Type B pancreatic cell (in vitro differentiated cells): ENCODE measurements at places on chromosomes 3 and 15.

DNA sequence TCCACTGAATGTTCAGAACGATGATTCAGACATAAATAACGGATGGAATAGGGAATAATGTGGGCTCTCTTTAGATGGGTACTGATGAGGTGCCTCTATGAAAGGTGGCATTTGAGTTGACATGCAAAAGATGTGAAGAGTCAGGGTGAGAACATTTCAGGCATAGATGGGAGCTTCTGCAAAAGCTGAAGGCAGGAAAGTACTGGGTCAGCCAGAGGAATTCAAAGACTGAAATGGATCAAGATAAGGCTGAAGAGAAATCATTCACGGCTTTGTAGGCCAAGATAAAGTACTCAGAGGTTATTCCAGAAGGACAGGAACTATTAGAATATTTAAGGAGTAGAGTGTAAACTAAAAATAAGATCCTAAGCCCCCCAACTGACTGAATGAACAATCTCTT, 189.6 kb upstream of the MCTP2 start:
- DNase-seq = no peak

GRCh38 chr15:99994849-99995248, 261.6 kb upstream of the LYSMD4 start:
- no peak for DNase-seq

- no peak for DNase-seq
Observed at GRCh38 chr15:60972301-60972700, 256.8 kb downstream of the RORA start.

DNA sequence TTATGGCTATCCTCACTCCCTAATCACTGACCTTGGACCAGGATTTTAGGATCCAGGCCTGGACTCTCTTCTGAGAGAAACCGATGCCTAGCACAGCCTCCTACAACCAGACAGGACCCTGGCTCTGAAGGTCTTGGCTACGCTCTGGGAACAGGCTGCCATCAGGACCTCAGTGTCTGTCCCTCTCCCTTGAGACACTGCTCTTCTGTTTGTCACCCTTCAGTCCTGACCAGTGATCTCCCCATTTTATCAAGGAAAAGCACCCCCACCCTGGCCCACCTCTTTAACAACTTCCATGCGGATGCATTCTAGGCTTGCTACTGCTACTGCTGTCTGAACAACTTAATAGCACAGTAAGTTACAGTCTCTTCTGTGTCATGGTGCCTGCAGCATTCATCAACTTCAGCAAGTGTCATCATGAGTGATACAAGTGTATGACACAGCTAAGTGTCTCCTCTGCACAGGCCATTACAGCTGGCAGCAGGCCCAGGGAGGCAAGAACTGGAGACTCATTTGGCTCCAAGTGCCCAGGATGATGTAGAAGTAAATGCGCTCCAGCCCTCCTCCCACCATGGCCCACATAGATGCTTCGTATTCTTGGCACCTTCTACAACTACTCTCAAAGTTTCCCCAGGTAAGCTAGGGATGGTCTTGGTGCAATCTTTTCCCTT, 302.4 kb downstream of the EPHB1 start:
- no peak for DNase-seq
